Epithelial cell of proximal tubule (primary cell): ENCODE measurements at places on chromosomes 5 and 9. TPM values are rescaled to one million over a fixed set of nuclear protein-coding genes. Genes with fewer than 3 reads are reported as not detected.

CNTNAP3B gene
- total RNA-seq: 10.3 and 10.8 TPM in 2 replicates

SOX30 gene
- 0.23 TPM in 1 of 2 replicates, not detected in the other for total RNA-seq

C9orf72 gene
- 5.0 and 9.4 TPM in 2 replicates for total RNA-seq

LCN2 gene
- total RNA-seq: 45.7 and 106 TPM in 2 replicates
